ENCODE measurements at places on chromosomes 3 and 15.

DNA sequence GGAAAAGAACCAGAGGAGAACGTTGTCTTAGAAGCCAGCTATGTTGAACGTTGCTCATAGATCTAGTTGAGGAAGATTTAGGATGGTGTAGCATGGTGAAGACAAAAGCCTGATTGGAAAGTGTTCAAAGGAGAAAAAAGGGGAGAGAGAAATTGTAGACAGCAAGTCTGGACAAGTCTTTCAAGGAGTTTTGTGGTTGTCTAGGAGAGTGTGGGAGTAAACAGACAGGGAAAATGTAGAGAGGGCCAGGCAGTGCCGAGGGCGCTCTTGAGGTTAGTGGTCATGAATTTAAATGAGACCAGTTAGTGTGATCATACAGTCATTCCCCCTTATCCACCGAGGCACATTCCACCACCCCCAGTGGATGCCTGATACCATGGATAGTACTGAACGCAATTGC, 167.5 kb upstream of the IL12A start:
- no peak for DNase-seq

- no peak for DNase-seq
These were observed 188.7 kb downstream of the PYDC2 start for GRCh38 chr3:191649626-191650025.

DNA sequence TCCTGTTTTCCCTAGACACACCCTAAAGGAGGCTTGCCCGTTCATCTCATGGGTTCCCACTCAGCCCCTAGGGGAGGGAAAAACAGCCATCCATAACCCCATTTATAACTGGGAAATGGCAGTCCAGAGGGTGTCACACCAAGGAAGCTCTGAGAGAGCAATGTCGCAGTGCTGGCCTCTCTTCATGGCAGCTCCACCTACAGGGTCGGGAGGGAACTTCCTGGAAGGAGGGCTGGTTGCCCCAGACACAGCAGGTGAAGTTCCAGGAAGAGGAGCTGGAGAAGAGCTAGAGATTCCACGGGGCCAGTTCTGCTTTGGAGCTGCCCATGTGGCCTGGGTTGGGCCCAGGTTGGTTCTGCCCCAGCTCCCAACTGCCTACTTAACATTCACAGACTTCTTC, 22.3 kb upstream of the LINGO1 start:
- DNase-seq = no peak

GRCh38 chr3:163048881-163049280, 1552.3 kb downstream of the OTOL1 start:
- DNase-seq = no peak

DNA sequence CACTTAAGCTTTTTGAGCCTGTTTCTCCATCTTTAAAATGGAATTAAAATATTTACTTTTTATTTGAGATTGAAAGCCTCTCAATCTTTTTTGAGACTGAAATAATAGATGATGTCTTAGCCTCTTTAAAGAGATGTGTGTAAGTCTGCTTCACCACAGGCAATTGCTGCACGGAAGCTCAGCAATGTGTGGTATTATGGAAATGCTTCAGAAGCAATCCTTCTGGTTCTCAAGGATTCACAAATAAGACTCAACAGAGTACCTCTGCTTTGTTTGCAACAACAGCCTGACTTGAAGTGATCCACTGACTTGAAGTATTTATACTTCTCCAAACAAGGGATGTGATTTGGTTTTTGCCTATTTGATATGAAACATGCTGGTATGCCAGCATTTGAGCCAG, 332.0 kb upstream of the RASGRP1 start:
- DNase-seq = no peak

DNA sequence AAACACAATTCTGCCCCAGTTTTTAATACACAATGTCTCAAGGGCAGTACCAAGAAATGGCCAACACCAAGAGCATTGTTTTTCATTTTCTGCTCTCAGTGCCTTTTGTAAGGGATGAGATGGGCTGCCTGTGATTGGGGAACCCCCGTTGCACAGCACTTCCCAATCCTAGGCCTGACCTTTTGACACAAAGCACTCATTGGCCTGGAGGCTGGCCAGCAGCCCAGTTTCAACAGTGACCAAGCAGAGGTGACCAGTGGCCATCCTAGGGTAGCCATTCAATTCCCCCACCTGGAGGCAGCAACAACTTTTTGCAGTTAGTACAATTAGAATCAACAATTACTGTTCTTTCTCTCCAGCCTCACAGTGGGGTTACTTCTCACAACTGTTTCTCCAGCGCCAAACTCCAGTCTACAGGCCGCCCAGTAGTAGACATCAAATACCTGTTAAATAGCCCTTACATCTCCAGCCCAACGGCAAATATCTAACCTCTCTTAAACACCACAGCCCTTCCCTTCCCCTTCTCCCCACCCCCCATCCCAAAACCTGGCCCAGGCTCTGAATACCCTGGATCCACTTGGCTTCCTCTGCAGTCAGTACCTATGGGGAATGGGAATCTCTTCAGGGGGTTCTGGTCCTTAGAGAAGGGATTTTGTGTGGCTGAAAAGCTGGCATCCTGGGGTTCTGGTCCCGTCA, 8.9 kb upstream of the LRRC2 start:
- no peak for DNase-seq

GRCh38 chr3:134769287-134769868, 25.7 kb upstream of the EPHB1 start:
- DNase-seq = no peak

GRCh38 chr3:135736740-135737139, 228.8 kb upstream of the PPP2R3A start:
- DNase-seq = no peak
